ENCODE measurements at places on chromosomes 7 and 10. TPM values are rescaled to one million over a fixed set of nuclear protein-coding genes. Genes with fewer than 3 reads are reported as not detected.

Gene GPER1
- 0.46 TPM for total RNA-seq

Gene NUTM2D
- 2.7 TPM for total RNA-seq

Gene FAM25G
- not detected for total RNA-seq

- H3K27ac ChIP-seq: no peak overlapping the region
- no peaks in the 10 kb centered on the region for H3K36me3 ChIP-seq
- no peak overlapping the region for H3K4me3 ChIP-seq
- no peaks in the 10 kb centered on the region for H3K4me1 ChIP-seq
- DNase-seq: no peak
- H3K27me3 ChIP-seq: no peaks in the 10 kb centered on the region
These were observed 25.8 kb downstream of the SCIN start for GRCh38 chr7:12596225-12596790.

DNA sequence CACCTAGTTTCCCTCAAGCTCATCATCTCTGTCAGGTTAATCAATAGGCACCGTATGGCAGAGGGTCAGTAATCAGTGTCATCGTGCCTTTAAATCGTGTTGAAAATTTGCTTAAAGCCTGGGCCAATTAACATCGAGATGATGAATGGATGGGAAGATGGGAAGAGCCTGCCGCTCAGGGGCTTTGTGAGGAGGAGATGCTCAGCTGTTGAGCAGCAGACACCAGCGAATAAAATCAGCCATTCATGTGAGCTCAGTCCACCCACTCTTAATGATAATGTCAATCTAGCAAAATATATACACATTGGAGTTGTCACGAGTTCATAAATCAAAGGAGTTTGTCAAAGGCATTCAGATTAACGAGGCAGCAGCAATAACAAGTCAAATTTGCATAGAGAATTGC, 97.7 kb downstream of the BTRC start:
- DNase-seq: no peak
- H3K4me3 ChIP-seq: no peak overlapping the region
- peaks cover 25% of the 10 kb centered on the region for H3K27me3 ChIP-seq
- no peak overlapping the region for H3K27ac ChIP-seq
